ENCODE measurements at places on chromosomes 1 and 21.

- DNase-seq: no peak
Measured at GRCh38 chr1:23759277-23759676, 16.0 kb downstream of the ELOA start.

GRCh38 chr1:183391863-183392262 lies 26.3 kb downstream of the NMNAT2 start:
- no peak for DNase-seq

DNA sequence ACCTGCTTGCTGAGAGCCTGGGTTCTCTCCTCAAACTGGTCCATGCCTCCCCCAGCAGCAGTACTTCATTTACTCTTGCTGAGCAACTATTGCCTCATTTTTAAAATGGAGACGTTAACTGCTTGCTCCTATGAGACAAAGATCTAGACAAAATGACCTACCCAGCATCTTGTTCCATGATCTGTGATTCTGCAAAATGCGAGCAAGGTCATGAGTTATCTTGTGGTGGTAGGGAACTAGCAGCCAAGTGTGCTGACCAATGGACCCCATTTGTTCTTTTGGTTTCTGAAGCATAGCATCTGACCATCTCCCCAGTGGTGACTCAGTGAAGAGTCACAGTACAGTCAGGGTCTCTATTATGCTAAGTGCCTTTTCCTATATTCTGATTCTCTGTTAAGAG lies 40.4 kb downstream of the TBX15 start:
- DNase-seq: no peak

DNA sequence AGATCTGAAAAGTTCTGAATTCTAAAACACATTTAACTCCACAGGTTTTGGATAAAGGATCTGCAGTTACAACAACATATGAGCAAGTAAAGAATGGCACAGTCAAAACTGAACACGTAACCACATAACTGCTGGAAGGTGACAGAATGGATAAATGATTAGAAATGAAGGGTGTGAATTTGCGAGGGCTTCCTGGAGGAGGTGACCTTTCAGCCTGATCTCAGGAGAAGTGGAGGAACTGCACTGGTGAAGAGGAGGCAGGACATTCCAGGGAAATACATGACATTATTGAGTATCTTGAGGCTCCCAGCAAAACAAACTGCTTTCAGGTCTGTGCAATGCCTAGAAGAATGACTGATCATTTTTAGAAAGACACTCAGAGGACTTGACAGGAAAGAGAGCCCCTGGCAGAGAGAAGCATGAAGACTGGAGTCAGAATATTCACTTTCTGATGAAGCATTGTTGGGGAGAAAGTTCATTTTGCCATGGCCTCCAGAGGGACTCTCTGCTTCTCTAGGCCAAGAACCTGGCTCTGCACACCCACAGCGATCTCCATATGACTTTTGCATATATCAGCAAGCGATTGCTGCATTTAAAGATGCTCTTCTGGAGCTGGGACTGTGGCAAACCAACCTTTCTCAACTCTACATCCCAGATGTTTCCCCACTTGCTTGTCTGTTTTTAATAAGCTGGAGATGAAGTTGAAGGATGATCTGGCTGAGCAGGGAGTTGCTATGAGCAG lies 122.7 kb upstream of the FAM78B start:
- DNase-seq: no peak

DNA sequence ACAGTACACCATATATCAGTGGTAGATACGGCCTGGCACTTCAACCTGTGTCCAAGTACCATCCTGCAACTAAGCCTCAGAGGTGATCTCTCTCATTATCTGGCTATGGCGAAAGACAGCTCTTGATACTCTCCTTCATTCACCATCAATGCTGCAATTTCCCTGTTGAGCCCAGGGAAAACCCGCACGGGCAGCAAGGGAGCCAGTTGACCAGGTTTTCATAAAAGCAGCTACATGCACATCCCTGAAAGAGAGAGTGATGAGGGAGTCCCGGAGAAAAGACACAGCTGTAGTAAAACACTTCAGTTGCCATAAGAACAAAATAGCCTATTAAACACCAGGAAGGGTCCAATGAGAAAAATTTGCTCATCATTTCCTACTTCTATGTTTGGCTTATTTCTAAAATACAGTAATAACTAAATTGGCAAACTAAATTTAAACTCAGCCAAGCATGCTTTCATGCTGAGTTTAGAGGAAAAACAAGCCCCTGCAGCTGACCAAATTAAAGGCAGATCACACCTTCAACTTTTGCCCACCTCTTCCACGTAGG lies 68.3 kb downstream of the CAPZB start:
- DNase-seq: no peak

- DNase-seq: no peak
Measured at GRCh38 chr1:240109920-240110636, 18.4 kb downstream of the FMN2 start.

GRCh38 chr1:61141288-61142042 lies 59.1 kb downstream of the NFIA start:
- DNase-seq: no peak

- DNase-seq: no peak
Measured at GRCh38 chr1:50421768-50422674, 1.2 kb downstream of the DMRTA2 start.

- DNase-seq: no peak
Measured at GRCh38 chr1:30277911-30278310, 445.5 kb downstream of the MATN1 start.

- DNase-seq: no peak
Measured at GRCh38 chr1:163013826-163014600, 55.1 kb upstream of the RGS4 start.

DNA sequence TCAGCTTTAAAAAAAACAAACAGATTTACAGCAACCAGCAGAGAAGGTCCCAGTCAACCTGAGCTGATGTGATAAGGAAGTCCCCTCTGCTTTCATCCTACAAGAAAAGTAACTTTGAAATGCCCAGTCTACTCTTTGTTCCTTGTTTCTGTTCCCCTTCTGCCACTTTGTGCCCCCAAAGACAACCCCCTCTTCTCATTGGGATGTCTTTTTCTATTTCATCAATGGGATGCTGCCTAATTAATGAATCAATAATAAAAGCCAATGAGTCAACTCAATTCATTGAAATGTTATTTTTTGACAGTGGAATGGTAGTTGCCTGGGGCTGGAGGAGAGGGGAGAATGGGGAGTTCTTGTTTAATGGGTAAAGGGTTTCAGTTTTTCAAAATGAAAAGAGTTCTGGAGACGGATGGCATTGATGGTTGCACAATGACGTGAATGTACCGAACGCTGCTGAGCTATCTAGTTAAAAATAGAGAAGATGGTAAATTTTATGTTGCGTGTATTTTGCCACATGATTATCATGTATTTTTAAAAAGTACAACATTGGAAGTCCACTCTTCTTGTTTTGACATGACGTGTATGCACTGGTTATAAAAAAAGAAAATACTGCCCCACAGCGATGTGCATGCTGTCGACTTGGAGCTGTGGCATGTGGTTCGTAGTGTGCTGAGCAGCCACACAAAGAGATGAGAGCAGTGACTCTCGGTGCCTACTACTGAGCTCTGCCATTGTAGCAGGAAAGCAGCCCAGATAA lies 22.4 kb upstream of the PADI2 start:
- no peak for DNase-seq

- no peak for DNase-seq
Measured at GRCh38 chr1:39892601-39893595, 8.8 kb downstream of the MYCL start.

- DNase-seq: peak; percentile 8
Measured at GRCh38 chr1:91511386-91511785, 10.7 kb downstream of the CDC7 start.

DNA sequence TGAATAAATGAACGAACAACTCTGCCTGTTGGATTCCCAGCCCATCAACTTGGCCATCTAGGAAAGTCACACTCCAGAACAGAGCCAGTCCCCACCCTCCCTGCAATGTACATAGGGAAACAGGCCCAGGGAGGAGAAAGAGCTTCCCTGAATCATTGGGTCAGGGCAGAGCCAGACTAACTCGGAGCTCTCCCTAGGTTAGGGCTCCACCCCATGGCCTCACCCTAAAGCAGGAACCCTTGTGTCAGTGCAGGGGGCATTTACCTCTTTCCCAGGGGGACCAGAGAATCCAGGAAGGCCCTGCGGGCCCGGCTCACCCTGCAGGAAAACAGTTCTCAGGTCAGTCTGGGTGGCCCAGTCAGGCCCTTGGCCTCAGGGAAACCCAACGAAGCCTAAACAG lies 11.6 kb downstream of the COL9A2 start:
- no peak for DNase-seq

GRCh38 chr1:25654109-25654660 lies 37.6 kb downstream of the MAN1C1 start:
- no peak for DNase-seq

- DNase-seq: no peak
Measured at GRCh38 chr1:174364996-174365736, 82.6 kb upstream of the GPR52 start.

DNA sequence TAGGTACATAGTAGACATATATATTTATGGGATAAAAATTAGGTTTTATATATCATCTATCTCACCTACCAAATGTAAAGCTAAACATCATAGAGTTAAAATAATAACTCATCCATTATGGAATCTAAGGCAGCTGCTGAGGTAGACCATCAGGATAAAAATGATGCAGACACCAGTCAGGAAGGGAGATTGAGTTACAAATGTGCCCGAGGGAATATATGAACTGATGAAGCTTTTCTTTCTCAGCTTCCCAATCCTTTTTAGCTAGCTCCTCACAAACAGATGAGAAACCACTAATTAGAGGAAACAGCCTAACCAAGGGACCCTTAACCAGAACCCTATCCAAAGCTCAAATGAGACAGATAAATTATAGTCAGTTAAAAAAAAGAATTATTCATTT lies 20.9 kb downstream of the TTLL7 start:
- DNase-seq: peak; percentile 71

GRCh38 chr1:46607345-46608130 lies 3.5 kb upstream of the MKNK1 start:
- DNase-seq: no peak

DNA sequence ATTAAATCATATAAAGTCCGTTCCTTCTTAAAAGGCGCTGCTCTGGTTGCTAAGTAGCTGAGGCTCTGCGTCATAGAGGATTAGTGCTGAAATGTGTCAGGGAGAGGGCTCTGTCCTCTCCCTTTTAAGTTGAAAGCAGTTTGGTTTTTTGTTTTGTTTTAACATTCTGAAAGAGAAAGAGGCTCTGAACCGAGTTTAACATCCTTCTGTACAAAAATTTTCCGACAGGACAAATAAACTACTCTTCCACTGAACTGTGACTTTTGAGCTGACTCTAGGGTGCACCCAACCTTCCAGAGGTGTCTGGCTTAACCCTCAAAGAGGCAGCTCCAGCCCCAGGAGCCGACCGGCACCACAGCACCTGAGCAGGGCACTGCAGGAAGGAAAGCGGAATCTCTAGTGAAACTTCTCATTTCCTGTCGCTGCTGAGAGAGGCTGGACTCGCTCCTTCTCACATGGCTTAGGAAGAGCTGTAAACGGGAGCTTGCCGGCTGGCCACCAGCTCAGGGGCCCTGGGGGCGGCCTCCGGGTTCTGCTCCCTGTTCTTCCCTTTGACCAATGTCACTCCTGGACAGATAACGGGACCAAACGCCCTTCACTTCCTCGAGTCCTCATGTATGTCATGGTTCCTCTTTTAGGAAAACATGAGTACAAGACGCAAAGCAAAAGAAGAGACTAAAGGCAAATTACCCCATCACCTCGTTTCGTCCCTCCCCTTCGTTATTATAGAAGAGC lies 1.2 kb downstream of the VAV3 start:
- DNase-seq: no peak

- no peak for DNase-seq
Measured at GRCh38 chr1:115781851-115782250, 13.3 kb upstream of the CASQ2 start.

DNA sequence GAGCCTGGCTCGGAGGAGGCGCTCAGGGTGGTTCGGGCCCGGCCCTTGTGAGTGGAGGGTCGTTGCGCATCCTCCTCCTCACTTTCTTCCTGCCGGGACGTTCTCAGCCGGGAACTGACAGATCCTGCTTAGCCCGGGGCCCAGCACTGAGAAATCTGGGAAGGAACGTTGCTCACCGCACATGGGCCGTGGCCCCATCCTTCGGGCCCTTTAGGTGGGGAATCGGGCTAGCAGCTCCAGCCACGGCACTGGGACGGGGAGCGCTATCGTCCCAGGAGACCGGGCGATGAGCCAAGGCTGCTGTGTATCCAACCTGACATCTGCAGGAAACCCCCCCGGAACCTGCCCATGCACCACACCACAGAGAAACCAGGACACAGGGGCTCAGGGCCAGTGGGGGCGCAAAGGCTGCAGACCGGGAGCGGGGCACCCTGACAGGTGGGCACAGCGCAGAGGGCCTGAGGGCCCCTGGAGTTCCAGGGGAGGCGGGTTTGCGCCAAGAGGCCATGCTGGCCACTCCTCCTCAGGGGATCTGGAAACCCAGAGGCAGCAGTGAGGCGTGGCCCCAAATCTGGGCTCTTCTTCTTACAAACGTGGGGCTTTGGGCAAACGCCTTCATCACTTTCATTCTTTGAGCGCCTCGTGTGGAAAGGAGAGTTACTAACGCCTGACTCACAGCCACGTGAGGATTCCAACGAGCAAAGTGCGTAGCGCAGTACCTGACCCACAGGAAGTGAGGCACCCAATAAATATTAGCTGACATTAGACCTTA lies at the start of gene SH2D5:
SH2D5 (minus strand) TSS at position 116 of the 772 bp plus-strand sequence. CDS start 4,659 bp downstream, outside the sequence.
- DNase-seq: peak; percentile 59

DNA sequence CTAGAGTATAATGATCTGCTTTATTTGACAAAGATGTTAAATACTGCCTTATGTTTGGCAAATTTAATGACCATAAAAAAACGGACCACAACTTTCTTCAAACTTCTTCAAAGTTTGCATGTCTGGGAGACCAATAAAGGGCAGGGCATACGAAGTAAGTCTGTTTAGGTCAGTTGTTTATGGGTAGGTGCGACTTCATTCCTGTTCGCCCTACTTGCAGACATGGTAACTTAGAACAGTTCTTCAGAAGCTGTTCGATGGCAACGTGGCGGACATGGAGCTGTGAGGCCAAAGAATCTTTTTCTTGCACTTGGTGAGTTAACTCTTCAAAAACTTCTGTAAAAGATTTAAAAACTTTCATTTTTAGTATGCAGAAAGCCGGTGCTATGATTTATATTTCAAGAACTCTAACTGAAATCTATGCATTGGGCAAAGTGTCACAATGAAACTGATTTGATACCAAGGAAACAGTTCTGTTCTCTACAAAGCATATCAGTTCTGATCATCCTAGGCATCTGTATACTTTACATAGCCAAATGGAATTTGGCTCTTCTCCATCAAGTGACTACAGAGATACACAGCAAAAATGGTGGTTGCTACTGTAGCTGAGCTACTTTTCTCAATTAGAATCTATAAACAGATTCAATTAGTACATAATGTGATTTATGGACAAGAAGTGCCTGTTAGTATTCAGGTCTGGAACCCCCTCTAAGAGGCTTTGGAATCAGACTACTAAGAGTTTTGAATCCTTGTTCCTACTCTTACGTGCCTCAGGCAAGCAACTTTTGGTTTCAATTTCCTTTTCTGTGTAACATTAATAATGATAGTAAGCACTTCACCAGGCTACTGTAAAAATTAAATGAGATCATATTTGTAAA lies 25.7 kb downstream of the C21orf91 start:
- DNase-seq: no peak

Measured in NCI-H2171 (cell line).